GM18507 (cell line): ENCODE measurements at places on chromosomes 1 and 21.

DNA sequence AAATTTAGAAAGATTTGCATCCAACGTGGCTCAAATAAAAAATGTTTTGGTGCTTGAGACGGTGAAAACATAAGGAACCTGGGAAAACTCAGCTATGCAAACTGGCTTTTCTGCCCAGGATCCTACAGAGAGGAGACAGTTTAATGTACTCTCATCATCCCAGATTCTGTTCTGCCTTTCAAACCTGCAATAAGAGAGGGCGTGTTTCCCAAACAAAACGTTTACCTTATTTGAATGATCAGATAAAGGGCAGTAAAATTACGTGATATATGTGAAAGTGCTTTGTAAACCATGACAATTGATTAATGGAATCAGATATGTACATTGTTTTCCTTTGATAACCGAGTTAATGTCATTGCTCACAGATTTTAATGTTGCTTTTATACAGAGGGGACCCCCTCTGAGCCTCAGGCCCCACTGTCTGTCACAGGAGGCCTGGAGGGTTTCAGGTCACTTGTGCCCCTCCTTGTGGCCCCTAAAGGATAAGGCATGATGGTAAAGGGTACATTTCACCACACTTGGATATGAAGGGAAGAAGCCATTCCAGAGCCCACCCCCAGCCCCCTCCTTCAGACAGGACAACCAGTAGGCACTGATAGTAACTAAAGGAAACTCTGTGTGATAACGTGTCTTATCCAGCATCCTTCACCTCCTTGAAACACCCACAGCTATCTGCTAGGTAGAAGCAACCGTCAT lies 157.6 kb downstream of the EDEM3 start:
- no peak for DNase-seq

- DNase-seq: no peak
Measured at GRCh38 chr1:186519982-186520381, 59.1 kb upstream of the PDC start.

GRCh38 chr1:50820545-50820944 lies 139.5 kb downstream of the FAF1 start:
- no peak for DNase-seq

- no peak for DNase-seq
Measured at GRCh38 chr1:194846488-194846887, 1660.1 kb upstream of the B3GALT2 start.

DNA sequence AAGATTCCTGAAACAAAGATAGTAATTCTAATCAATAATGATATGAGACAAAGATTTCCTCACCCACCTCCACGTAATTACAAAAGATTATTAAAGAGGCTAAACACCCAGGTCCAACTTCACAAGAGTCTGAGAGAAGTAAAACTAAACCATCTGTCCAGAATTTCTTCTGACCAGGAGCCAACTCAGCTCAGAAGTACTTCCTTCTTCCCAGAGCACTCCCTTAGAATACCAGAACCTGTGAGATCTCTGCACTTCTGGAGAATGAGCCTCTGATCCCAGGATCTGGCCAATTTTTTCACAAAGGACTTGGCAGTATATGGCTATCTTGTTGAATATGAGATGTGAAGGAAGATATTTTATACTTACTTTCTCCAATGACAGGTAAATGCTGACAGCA lies 120.6 kb upstream of the PALMD start:
- DNase-seq: no peak

GRCh38 chr1:162878000-162878596 lies 17.1 kb upstream of the CCDC190 start:
- no peak for DNase-seq

DNA sequence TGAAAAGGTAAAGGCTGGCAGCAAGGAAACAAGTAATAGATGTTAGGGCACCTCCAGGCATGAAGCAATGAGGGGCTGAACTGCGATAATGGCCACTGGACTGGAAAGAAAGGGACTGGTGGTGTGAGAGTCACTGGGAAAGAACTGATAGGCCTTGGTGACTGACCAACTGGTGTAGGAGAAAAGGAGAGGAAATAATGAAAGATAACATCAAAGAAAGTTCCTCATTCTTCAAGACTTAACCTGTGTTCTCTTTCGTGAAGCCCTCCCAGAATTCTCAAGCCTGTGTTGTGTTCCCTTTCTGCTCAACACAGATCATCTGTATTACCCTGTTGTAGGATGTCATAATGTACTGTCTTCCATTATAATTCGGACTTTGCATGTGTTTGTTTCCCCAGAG lies 20.9 kb upstream of the SNX27 start:
- no peak for DNase-seq

DNA sequence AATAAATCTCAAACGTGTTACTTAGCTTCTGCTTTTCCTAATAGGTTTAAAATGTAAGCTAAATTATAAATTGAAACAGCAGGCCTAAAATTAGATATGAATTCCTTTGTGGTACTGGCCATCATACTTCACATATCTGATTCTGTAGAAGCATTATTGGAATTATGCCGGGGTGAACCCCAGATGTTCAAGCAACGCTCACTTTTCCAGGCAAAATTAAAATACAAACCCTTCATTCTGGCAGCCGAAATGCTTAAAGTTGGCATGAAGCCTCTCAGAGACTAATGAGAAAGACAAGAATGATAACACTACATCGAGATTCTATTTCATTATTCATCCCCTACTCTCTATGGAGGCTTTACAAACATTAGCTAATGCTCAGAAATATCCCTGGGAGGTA lies 1352.7 kb upstream of the ADGRL2 start:
- DNase-seq: no peak

DNA sequence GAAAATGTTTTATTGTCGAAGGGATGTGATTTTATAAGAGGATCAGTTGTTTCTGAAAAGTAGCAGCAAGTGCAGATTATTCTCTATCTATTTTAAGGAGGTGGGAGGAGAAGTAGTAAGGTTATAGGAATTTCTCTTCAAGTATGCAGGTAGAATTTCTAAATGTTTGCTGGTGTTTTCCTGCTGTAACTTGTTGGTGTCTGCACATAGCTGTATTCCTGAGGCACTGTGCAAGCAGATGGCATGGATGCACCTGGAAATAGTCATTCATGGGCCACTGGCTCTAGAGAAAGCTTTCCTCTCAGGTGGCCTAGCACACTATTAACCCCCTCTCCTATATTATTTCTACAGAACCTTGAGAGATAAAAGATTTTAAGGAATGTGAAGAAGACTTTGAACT lies 30.3 kb upstream of the PODN start:
- DNase-seq: no peak

DNA sequence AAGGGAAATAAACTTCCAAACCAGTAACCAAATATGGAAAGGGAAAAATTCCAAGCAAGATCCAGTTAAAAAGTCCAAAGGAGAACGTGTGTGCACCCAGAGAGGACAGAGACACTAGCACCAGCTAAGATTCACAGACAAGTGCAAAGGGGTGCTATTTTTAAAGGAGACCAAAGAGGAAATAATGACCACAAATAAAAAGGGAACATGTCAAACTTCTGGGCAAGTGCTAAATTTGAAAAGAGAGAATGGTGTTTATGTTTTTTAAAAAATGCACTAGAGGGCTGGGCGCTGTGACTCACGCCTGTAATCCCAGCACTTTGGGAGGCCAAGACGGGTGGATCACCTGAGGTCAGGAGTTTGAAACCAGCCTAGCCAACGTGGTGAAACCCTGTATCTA lies 8.6 kb downstream of the JAM2 start:
- no peak for DNase-seq

DNA sequence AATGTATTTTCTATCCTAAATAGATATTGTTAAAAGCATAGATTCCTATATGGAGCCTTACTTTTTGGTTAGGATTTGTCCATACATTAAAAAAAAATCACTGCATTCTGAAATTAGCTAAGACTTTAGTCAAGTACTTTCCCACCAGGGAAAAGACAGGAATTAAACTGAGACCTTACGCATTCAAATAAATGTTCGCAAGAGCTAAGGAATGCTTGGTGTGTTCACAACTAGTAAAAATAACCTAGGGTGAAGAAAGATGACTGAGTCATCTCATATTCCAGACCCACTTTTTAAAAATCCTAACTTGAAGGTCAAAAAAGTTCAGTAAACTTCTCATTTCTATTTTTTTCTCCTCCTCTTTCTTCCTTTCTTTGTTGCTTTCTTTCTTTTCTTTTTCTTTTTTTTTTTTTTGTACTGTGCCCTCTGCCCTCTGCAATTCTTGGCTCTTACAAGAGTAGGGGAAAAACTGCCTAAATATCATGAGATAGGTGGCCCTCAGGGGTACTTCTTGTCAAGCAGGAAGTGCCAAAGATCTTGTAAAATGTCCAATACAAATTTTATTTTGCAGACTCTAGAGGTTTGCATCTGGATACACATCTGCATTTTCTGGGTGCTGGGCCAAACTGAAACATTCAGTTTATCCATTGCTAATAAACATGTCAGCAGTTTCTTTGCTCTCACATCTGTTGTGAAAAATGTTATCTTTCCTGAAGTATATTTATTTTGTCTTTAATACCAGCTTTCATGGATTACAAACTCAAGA lies 121.4 kb upstream of the GORAB start:
- DNase-seq: no peak

DNA sequence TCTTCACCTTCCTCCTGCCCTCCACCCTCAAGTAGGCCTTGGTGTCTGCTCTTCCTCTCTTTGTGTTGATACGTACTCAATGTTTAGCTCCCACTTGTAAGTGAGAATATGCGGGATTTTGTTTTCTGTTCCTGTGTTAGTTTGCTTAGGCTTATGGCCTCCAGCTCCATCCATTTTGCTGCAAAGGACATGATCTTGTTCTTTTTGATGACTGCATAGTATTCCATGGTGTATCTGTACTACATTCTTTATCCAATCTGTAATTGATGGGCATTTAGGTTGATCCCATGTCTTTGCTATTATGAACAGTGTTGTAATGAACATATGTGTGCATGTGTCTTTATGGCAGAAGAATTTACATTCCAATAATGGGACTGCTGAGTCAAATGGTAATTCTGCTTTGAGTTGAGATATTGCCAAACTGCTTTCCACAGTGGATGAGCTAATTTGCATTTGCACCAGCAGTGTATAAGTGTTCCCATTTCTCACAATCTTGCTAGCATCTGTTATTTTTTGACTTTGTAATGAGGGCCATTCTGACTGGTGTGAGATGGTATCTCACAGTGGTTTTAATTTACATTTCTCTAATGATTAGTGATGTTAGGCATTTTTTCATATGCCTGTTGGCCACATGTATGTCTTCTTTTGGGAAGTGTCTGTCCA lies 272.7 kb downstream of the SDCCAG8 start:
- no peak for DNase-seq

GRCh38 chr1:118861216-118861615 lies 126.9 kb downstream of the TBX15 start:
- DNase-seq: no peak
